ENCODE measurements at places on chromosomes 7 and 10. TPM values are rescaled to one million over a fixed set of nuclear protein-coding genes. Genes with fewer than 3 reads are reported as not detected.

The MMD2 gene
- total RNA-seq: not detected

The MAGI2 gene
- total RNA-seq: 2.4 TPM

The FAM171A1 gene
- 40.0 TPM for total RNA-seq

The C10orf90 gene
- total RNA-seq: not detected

The CCDC7 gene
- 4.3 TPM for total RNA-seq

The WNT16 gene
- total RNA-seq: not detected

The FAS gene
- 19.2 TPM for total RNA-seq

The LRRN3 gene
- 0.05 TPM for total RNA-seq

The NRBF2 gene
- total RNA-seq: 22.1 TPM

The UCN3 gene
- total RNA-seq: not detected

The SPDYE2B gene
- not detected for total RNA-seq

The GOLGA7B gene
- total RNA-seq: under 0.01 TPM

The UPK3BL1 gene
- 12.6 TPM for total RNA-seq

The GPR15LG gene
- not detected for total RNA-seq

The SPDYE1 gene
- total RNA-seq: not detected

The CASP7 gene
- 71.8 TPM for total RNA-seq

The ODAD2 gene
- 3.8 TPM for total RNA-seq

The CTAGE6 gene
- 0.68 TPM for total RNA-seq

The TAS2R41 gene
- total RNA-seq: not detected

The ELFN1 gene
- 1.2 TPM for total RNA-seq

The GFRA1 gene
- 51.3 TPM for total RNA-seq

The MMRN2 gene
- 465 TPM for total RNA-seq

The CAV2 gene
- total RNA-seq: 247 TPM

The CACNA2D1 gene
- total RNA-seq: 20.6 TPM

The PRTFDC1 gene
- total RNA-seq: 8.0 TPM

The EPDR1 gene
- 1.7 TPM for total RNA-seq
